ENCODE measurements at places on chromosomes 11 and 22.

GRCh38 chr11:115420505-115420904 lies 83.7 kb downstream of the CADM1 start:
- DNase-seq = no peak
- H3K4me3 ChIP-seq = no peak overlapping the region
- no peak overlapping the region for H3K27ac ChIP-seq
- no peaks in the 10 kb centered on the region for H3K4me1 ChIP-seq
- H3K36me3 ChIP-seq = no peaks in the 10 kb centered on the region
- no peaks in the 10 kb centered on the region for H3K27me3 ChIP-seq

- no peaks in the 10 kb centered on the region for H3K4me1 ChIP-seq
- H3K4me3 ChIP-seq = no peak overlapping the region
- no peak overlapping the region for H3K27ac ChIP-seq
- H3K36me3 ChIP-seq = no peaks in the 10 kb centered on the region
- DNase-seq = no peak
Measured at GRCh38 chr11:39247570-39248137, 2211.8 kb downstream of the LRRC4C start.

GRCh38 chr11:22491555-22492225 lies 133.9 kb downstream of the FANCF start:
- H3K27ac ChIP-seq = no peak overlapping the region
- H3K4me1 ChIP-seq = no peaks in the 10 kb centered on the region
- H3K4me3 ChIP-seq = no peak overlapping the region
- no peaks in the 10 kb centered on the region for H3K27me3 ChIP-seq
- H3K36me3 ChIP-seq = no peaks in the 10 kb centered on the region

GRCh38 chr11:110169738-110170137 lies 76.5 kb downstream of the ZC3H12C start:
- DNase-seq = no peak
- no peak overlapping the region for H3K27ac ChIP-seq
- no peaks in the 10 kb centered on the region for H3K27me3 ChIP-seq
- no peaks in the 10 kb centered on the region for H3K4me1 ChIP-seq

GRCh38 chr11:72292106-72292785 lies 48.3 kb upstream of the PHOX2A start:
- H3K4me1 ChIP-seq = no peaks in the 10 kb centered on the region
- H3K27me3 ChIP-seq = no peaks in the 10 kb centered on the region
- no peak overlapping the region for H3K4me3 ChIP-seq

DNA sequence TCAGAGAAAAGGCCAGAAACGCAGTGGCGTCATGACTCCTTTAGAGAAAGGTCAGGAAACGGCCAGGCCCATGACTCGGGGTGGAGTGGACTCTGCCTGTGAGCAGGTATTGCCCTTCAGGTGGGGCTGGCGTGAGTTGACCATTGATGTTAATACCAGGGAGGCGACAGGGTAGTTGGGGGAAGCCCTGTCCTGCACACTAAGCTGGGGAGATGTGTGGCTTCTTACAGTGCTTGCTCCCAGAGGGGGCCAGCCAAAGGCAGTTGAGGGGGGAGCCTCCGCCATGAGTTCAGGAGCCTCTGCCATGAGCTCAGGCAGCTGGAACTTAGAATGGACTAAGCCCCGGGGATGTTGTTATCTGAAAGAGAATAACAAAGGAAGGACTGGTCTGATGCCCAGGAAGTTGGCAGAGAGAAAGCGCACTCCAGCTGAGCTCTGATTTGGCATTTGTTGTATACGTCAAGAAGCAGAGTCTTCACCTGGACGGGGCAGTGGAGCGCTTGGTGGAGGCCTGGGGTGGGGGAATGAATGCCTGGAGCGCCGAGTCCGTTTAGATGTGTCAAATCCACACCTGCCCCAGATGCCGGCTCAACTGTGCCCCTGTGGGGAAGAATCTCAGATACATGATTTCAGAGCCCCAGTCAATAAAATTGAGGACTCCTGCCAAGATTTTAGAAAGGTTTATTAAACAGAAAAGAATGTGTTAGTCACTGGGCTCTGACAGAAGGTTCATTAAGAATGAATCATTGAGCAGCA lies 222.5 kb downstream of the TBC1D22A start:
- H3K4me1 ChIP-seq = peaks cover 4% of the 10 kb centered on the region
- DNase-seq = no peak
- no peak overlapping the region for H3K27ac ChIP-seq
- peaks cover 4% of the 10 kb centered on the region for H3K36me3 ChIP-seq
- H3K4me3 ChIP-seq = no peak overlapping the region
